ENCODE measurements at places on chromosomes 1 and 21.

DNA sequence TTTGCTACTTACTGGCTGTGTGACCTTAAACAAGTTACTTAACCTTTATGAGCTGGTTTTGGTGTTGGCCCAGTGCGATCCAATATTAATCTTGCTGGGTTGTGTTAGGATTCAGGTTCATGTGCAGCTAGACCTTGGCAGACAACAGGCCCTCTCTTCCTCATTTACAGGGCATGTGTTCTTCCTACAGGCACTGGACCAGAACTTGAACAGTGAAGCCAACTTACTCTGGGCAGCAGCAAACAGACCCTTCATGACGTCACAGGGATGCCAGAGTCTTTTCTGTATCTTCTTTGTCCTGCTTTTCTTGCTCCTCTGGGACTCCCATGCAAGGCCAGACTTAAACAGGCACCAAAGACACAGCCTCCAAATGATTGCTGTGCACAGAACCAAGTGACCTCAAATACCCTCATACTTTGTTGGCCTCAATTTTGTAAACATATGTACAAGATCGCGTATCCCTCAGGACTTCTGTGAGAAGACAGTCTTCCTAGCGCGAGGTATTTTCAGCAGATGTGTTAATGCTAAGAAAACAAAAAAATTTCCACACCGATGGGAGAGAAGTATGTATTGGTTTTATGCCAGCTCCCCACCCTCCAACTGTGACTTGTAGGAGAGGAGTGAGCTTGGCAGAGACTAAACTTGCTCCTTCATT lies 73.7 kb downstream of the URB2 start:
- no peak for DNase-seq

GRCh38 chr1:165828103-165828668 lies 772 bp downstream of the UCK2 start:
- peak; percentile 35 for DNase-seq

DNA sequence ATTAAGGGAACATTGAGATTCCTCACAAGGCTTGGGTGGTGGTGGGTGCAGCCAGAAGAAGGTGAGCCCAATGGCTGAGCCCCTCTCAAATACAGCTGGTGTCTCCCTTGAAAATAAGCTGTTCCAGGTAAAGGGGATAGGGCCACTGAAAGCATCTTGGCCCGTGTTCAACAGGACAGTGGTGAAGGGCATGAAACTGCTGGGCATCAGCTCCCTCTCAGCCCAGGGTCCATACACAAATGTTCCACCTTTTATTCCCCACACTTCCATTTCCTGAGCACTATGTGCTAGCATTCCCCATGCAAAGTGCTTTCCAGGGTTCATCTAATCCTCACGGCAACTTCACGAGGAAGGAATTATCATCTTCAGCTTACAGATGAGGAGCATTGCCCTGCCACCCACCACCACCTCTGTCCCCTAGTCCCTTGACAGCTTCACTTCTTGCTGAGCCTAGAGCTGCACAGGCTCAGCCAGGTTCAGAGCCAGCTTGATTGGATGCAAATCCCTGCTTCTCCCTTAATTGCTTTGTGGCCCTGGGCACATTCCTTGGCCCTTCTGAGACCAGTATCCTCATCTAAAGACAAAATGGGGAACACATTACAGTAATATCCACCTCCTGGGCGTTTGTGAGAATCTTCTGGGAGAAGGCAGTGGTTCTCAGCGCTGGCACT lies 9.6 kb downstream of the TAGLN2 start:
- DNase-seq = no peak

DNA sequence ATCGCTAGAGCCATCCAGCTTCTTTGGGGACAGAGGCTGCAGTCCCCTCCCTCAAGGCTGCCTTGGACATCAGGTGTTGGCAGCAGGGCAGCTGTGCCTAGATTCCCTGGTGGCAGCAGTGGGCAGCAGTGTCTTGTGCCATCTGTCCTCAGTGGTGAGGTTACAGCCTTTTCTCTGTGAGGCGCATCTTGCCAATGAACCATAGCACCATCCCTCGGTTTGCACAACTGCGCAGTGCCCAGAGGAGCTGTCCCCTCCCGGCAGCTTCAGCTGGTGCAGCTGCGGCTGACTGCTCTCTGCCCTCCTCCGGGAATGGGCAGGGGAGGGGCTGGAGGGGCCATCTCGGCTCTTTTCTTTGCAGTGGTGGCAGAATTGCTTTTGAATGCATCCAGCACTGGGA lies 59.0 kb upstream of the C8B start:
- DNase-seq = no peak

DNA sequence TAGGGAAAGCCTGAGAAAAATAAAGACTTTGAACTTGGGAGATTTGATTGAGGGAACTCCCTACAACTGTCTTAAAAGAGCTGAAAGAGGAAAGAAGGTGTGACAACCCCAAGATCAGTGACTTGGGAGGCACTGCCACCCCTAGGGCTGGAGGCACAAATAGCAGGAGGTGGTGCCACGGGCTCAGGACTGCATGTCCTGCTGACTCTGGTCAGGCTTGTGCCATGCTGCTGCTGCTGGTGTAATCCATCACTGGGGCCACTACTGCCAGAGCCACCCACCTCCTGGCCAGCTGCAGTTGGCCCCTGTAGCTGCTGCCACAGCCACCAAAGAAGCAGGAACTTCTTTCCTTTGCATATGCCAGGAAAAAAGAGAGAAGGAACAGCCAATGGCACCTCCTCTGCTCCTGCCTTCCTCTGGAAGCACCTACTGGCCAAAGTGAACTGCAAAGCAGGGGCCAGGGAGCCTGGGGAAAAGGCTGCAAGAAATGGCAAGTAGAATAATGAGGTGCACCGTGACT lies 730.3 kb downstream of the PTPRU start:
- DNase-seq = no peak

DNA sequence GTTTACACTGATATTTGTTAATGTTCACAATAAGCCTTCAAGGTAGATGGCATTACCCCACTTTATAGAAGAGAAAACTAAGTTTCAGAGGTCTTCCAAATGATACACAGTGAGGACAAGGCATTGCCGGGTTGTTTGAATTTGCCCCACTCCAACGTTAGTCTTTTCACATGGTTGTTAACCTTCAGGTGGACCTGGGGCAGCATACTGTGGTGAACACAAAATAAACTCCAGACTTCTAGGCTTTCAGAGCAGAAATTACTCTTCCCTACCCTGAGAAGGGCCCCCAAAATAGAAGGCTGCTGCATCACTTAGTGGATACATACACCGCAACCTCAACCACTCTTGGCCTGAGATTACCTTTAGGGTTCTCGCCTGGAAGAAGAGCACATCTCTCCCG lies 3.4 kb upstream of the KHDRBS1 start:
- no peak for DNase-seq

- no peak for DNase-seq
Measured at GRCh38 chr1:210438928-210439841, 110.5 kb downstream of the HHAT start.

GRCh38 chr1:175656416-175656815 lies 87.0 kb downstream of the TNR start:
- no peak for DNase-seq

- DNase-seq = no peak
Measured at GRCh38 chr1:192342842-192343241, 26.1 kb downstream of the RGS21 start.

DNA sequence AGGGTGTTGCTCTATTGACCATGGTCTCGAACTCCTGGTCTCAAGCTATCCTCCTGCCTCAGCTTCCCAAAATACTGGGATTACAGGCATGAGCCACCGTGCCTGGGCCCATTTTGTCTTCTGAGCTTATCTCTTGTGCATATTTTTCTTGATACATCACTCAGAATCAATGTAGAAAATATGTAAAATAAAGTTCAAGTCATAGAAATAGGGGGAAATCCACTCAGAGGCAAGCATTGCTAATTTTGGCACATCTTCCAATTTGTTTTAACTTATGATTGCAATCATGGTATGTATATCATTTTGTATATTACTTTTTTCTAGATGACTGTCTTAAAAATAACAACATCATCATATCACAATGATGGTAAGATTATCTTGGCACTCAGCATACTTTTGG lies 21.6 kb downstream of the RIT1 start:
- DNase-seq = no peak

- no peak for DNase-seq
Measured at GRCh38 chr1:12203216-12204007, 26.4 kb upstream of the VPS13D start.

DNA sequence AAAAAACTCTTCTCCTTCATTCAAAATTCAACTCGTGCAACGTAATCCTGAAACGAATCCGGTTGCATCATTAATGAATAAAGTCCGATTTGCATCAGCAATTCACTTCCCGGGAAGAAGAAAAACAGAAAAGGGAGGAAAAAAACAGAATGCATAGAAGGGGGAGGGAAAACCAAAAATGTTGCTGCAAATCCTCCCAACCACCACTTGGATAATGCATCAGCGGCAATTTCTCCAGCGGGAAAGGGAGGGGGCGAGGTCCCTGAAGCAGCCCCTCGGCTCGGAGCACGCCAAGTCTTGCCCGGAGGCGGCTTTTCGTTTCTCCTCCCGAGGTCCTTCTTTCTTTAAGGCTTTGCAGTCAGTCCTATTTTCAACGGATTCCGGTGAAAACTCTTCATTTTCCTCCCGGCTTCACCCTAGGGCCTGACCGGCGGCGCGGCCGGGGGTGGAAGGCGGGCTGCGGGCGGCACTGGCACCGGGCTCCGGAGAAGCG lies 723 bp downstream of the CDC42BPA start:
- DNase-seq = no peak

DNA sequence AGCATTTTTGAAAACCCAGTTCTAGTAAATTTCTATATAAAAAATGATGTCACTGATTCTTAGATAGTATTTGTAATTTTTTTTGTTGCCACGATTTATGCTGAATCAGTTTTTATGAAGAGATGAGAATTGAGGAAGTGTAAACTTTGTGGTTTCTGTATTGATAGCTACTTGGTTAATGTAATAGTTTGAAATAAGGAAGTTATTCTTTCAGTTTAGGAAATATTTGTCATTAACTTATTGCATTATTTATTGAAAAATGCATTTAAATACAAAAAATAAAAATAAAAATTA lies 97.8 kb downstream of the ZFYVE9 start:
- no peak for DNase-seq

DNA sequence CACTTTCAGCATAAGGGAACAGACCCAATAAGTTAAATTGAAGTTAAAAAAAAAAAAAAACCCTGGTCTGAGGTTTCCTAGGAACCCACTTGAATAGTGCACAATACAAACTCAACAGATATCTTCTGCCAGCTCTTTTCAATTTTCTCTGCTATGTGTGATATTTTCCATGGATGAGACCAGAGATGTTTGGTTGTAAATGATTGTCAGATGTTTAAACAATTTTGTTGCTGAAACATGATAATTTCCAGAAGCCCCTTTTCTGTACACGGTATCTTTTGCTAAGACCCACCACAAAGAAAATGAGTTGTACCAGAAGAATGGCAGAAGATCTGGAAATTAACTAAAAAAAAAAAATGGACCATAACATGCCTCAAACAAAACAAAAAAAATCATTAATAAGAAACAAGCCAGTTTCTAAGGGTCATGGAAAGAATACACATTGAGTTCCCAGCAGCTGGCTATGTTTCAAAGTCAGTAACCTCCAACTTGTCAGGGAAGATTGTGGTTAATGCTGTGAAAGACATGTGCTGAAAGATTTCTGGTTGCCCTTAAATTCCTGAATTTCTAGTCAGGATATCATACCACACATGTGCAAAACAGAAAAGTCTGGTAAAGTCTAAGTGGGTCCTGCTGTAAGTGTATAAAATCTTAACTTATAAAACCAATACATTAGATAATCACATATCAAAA lies 35.6 kb upstream of the MGST3 start:
- DNase-seq = no peak

All from stimulated activated naive CD4-positive, alpha-beta T cell treated with Interleukin-2 at 50 U/mL for 16 hours (primary cell).